ENCODE measurements at places on chromosomes 2 and 18.

GRCh38 chr18:48922801-48923730 lies 27.7 kb downstream of the SMAD7 start:
- DNase-seq, result no peak

GRCh38 chr2:54435325-54436226 lies 20.6 kb upstream of the SPTBN1 start:
- DNase-seq, result no peak

DNA sequence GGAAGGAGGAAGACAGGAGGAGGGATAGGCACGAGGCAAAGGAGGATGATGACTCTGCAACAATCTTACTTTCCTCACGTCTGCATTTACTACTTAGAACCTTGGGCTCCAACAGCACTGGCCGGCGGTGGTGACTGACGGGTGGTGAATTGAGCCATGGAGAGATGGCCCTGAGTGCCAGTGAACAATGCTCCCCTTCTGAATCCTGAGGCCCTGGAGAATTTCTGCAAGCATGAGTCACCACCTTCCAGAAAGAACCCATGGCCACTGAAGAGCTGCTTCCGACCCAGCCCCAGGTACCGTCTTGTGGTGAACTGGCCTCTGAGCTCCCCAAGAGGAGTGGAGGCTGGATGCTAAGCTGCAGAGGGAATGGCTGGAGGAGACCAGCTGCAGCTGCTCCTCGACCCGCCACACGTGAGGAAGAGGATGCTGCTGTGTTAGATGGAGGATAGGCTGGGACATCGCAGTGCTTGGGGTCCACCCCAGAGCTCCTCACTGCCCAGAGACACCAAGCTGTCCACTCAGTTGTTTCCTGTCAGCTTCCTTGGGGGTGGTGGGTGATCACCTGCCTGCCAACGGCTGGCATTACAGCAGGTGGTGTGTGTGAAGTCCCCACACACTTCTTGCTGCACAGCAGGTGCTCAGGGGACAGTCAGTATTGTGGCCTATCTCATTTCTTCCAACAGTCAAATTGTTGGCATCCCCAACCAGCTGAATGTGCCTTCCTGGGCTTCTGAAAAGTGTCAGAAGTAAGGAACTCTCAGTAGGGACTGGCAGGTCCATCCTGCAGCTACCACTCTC lies 186.5 kb upstream of the ID2 start:
- no peak for DNase-seq

DNA sequence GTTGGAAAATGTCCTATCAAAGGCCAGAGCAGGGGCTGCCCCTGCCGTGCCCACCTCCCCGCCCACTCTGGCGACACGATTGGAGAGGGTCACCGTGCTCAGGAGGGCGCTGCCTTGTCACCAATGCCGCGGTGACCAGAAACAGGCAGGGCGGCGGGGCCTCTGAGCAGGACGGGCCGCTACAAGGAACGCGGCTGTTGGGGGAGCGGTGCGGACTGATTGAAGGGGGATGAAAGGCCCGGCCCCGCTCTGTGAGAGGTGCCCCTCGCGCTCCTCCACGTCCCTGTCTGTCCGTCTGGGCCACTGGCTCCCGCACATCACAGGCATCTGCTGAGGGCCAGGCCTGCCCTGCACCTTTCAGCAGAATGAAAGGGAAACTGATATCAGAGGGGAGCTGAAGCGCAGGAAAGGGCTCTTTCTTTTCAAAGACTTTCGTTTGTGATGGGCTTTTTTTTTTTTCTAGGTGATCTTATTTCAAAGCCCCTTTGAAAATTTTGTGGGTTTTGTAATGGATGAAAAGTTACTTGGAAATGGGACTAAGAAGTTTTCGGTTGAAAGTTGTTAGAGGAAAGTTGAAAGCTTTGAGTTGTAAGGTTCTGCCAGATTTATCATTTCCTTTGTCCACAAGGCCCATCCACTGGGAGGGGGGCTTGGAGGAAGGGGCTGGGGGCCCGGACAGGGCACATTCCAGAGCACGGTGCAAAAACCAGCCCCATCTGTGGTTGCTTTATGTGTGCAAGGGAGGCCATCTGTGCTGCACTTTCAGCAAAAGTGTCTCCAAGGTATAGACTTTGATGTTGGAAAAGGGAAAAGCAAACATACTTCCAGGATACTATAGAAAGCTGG lies 244.2 kb downstream of the KLHL29 start:
- no peak for DNase-seq

- DNase-seq, result no peak
Measured at GRCh38 chr2:187617905-187618304, 63.7 kb upstream of the TFPI start.

GRCh38 chr18:63545000-63545399 lies 2.8 kb downstream of the SERPINB12 start:
- no peak for DNase-seq

DNA sequence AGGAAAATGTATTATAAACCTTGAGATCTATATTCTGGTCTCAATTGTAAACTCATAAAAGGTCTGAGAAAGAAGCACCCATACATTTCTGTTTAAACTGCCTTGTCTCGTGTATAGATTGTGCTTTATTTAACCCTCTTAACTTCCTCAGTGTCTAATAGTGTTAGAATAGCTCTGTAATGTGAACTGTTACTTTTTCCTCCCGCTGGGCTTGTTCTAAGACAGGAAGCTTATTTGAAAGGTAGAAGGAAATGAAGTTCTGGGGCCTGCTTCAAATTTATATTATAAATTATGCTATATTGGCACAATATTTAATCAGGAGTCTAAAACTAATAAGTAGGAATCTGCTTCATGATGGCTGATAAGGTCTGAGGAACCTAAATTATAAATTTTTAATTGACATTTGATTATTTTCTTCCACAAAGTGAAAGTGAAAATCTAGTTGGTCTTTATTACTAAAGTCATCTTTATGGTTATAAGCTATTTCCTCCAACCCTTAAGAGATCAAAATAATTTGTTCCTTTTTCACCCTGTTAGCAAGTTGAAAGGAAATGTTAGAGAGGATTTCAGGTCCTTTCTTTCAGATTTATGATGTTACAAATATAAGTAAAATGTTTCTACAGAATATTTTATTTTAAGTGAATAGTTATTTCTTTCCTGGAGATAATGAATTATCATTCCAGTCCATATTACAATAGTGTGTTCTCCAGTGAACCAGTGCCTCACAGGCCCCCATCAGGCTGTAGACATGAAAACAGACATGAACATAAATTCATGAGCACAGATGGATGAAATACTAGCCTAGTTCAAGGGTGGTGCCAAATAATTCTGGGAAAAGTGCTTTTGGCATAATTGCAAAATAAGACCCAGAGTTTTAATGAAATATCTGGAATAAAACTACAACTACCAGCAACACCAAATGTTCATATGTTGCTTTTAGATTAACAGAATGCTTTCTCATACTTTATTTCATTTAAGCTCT lies 7.9 kb downstream of the MFSD6 start:
- DNase-seq, result no peak

GRCh38 chr18:22195052-22195451 lies 25.7 kb downstream of the GATA6 start:
- no peak for DNase-seq

DNA sequence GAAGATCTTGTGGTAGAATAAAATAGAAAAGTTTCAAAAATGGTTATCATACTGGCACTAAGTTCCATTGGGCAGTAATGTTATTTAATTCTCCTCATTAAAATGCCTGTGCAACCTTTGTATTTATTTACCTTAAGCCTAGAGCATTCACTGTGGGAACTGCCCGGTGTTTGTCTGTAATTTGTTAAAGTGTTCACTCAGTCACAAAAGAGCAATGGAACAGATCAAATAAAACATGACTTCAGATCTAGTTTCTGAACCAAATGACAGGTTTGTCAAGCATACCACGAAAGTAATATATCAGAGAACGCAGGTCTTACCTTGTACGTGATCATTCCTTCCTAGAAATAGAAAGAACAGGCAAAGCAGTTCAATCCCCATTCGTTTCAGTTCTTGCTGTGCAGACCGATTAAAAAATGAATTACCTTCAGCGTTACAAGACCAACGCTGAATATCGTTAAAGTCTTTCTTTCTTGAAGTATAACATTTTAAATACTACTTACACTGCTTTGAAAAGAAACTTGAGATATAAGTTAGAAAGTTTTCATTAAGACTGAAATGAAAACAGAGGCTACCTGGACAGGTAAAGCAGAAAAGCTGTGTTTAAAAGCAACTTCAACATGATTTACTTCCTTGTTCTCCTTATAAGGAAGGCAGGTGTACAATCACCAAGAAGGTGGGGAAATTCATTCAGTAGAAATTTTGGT lies at the start of gene ITGB6:
TSS of gene ITGB6 (minus strand) at position 590 of the 707 bp plus-strand sequence. CDS start at position 381, 209 bp downstream.
- DNase-seq, result no peak

- DNase-seq, result no peak
Measured at GRCh38 chr2:100015849-100016248, 126.5 kb downstream of the AFF3 start.

DNA sequence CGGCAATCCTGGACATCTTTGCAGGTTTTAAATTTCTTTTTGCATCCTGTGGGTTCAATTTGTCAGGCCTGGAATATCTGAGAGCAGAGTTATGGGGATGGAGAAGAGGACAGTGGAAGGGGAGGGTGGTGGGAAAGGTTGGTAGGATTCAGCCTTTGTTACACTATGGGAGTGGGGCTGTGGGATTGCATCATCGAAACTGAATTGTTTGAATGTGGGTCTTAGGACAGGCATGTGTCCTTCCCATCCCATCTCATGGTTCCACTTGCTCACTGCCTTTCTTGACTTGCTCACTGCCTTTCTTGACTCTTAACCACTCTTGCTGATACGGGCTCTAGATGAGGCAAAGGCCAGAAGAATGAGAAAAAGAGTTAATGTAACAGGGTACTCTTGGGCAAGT lies 12.9 kb downstream of the IGFBP2 start:
- DNase-seq, result no peak

DNA sequence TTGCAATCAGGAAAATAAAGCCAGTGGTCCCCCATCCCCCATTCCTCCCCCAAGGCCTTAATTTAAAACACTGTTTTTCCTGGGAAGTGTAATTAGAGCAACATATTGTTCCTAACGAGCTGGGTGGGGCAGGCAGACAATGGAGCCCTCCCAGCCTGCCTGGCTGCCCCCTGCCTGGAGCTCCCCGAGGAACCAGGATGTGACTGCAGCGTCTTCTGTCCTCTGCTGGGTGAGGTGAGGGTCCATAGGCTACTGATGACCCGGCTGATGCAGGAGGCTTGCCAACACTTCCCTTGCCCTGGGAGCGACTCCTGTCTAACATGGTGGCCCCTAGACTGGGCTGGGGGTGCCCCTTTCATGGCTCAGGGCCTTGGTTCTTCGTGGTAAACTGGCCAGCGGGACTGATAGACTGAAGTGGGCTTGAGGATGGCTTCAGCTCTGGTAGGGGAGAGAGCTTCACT lies 152.4 kb downstream of the DYSF start:
- DNase-seq, result no peak

GRCh38 chr2:74267068-74267467 lies 68.7 kb downstream of the MTHFD2 start:
- DNase-seq, result no peak

Data from NCI-H1048 (cell line).